ENCODE measurements at places on chromosomes 3 and 15.

GRCh38 chr3:171155122-171155700 is 128.7 kb upstream of the SLC2A2 start:
- DNase-seq, result no peak

GRCh38 chr3:3084890-3085289 is 25.3 kb downstream of the IL5RA start:
- DNase-seq, result no peak

DNA sequence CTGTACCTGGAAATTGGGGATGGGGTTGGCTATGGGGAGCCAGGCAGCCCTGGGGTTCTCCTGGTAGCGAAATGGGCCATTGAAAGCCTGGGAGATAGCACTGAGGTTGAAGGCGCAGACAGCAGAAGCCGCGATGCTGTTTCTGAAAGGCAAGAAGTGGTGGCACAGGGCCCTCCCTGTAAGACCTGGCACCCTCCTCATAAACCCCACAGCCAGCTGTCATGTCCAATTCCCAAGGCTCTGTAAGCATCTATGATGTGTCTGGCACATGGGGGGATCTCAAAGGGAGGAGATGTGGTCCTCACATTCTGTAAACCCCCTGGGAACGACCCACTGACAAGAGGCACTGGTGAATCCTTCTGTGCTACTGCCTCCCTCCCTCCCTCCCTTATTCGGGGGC is 104.0 kb downstream of the SEMA5B start:
- DNase-seq, result no peak

DNA sequence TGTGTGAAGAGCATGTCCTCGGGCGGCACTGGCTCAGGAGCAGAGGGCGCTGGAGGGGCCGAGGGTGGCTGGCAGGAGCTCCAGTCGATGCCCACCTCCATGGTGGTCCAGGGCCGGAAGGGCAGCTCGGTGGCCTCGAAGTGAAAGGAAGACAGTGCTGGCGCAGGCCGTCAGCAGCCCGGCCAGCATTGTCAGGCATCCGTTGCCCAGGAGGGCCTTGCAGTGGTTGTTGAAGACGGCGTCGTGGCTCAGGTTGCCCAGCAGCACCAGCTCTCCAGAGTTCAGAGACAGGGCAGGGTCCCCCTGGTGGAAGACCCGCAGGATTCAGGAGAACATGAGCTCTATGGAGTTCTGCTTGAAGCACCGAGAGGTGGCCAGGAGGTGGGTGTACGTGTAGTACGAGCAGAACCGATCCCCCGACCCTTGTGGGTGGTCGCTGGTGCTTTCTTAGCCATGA is 16.5 kb upstream of the SIAH2 start:
- DNase-seq, result no peak

Data from stimulated activated CD4-positive, alpha-beta T cell treated with anti-CD3 and anti-CD28 coated beads, TNF-alpha, amount 100 ng/mL, for 4 hours (primary cell).